ENCODE measurements at places on chromosomes 2 and 18. TPM values are rescaled to one million over a fixed set of nuclear protein-coding genes. Genes with fewer than 3 reads are reported as not detected.

ATL2 gene
- total RNA-seq, result 161 TPM

STPG4 gene
- total RNA-seq, result 0.12 TPM

ASPRV1 gene
- total RNA-seq, result 0.11 TPM

CLIP4 gene
- total RNA-seq, result 110 TPM

UGT1A10 gene
- not detected for total RNA-seq

SERPINB3 gene
- not detected for total RNA-seq

ZBTB7C gene
- not detected for total RNA-seq

SKOR2 gene
- not detected for total RNA-seq

GREB1L gene
- total RNA-seq, result 5.0 TPM

INPP4A gene
- 34.3 TPM for total RNA-seq

DPY30 gene
- 54.9 TPM for total RNA-seq

SRD5A2 gene
- total RNA-seq, result not detected

UGT1A8 gene
- 0.12 TPM for total RNA-seq

SLC14A1 gene
- total RNA-seq, result 13.3 TPM

CPO gene
- total RNA-seq, result 0.12 TPM

TUBB8B gene
- not detected for total RNA-seq

GKN1 gene
- total RNA-seq, result not detected

OBSL1 gene
- total RNA-seq, result 70.9 TPM

TXNDC2 gene
- total RNA-seq, result 0.22 TPM

DES gene
- total RNA-seq, result 858 TPM

C2orf72 gene
- 0.22 TPM for total RNA-seq

DNAH7 gene
- 1.4 TPM for total RNA-seq

EMILIN1 gene
- 328 TPM for total RNA-seq

TSN gene
- total RNA-seq, result 51.1 TPM

Data from uterine smooth muscle cell (primary cell).